ENCODE measurements at places on chromosomes 1 and 21.

GRCh38 chr1:245079021-245079609, 75.7 kb upstream of the KIF26B start:
- no peaks in the 10 kb centered on the region for H3K4me1 ChIP-seq
- peak; percentile 42 for DNase-seq
- no peaks in the 10 kb centered on the region for H3K27me3 ChIP-seq
- H3K4me3 ChIP-seq: no peak overlapping the region
- H3K36me3 ChIP-seq: peaks cover 5% of the 10 kb centered on the region

DNA sequence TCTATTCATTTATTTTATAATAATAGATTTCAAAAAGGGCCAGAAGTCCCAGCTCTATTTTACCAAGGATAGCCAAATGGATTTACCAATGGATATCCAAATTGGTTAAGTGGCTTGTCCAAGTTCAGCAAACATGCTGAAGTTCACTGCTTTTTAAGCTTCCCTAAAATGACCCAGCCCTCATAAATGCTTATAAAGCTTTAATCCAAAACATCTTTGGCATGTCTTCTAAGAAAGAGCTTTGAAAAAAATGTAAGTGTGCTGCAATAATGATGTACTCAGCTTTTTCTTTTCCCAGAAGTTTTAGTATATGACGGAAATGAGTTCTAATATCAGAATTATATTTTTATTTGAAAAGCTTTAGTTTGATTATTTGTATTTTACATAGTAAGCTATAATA, 451.5 kb upstream of the ADAMTS5 start:
- DNase-seq: no peak
- no peaks in the 10 kb centered on the region for H3K27me3 ChIP-seq
- H3K36me3 ChIP-seq: no peaks in the 10 kb centered on the region
- peaks cover 23% of the 10 kb centered on the region for H3K4me1 ChIP-seq

DNA sequence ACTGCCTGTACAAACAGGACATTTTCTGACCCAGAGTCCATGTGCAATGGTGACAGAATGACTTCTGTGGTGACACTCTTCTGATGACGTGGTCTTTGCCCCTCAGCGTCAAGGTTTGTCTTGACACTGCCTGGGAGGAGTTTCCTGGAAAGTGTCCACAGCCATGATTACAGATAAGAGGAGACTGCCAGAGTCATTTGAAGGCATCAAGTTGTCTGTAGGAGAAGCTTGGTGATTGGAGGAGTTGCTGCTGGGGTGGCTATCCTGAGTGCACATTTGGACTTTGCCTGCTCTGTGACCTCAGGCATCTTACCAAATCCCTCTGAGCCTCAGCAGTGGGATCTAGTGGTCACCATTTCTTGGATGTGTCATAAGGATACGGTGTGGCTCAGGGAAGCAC, 17.7 kb downstream of the TCHHL1 start:
- peaks cover 17% of the 10 kb centered on the region for H3K4me1 ChIP-seq
- H3K4me3 ChIP-seq: no peak overlapping the region
- DNase-seq: no peak
- H3K36me3 ChIP-seq: no peaks in the 10 kb centered on the region
- no peak overlapping the region for H3K27ac ChIP-seq
- no peaks in the 10 kb centered on the region for H3K27me3 ChIP-seq

- H3K4me1 ChIP-seq: peaks cover 6% of the 10 kb centered on the region
- H3K27ac ChIP-seq: no peak overlapping the region
- H3K4me3 ChIP-seq: no peak overlapping the region
- H3K36me3 ChIP-seq: no peaks in the 10 kb centered on the region
Measured at GRCh38 chr1:203086992-203087763, 1.4 kb upstream of the MYOG start.

- H3K4me1 ChIP-seq: peaks cover 47% of the 10 kb centered on the region
- no peak overlapping the region for H3K27ac ChIP-seq
- no peaks in the 10 kb centered on the region for H3K27me3 ChIP-seq
- DNase-seq: no peak
- no peak overlapping the region for H3K4me3 ChIP-seq
Measured at GRCh38 chr1:183327434-183328290, 90.5 kb downstream of the NMNAT2 start.

DNA sequence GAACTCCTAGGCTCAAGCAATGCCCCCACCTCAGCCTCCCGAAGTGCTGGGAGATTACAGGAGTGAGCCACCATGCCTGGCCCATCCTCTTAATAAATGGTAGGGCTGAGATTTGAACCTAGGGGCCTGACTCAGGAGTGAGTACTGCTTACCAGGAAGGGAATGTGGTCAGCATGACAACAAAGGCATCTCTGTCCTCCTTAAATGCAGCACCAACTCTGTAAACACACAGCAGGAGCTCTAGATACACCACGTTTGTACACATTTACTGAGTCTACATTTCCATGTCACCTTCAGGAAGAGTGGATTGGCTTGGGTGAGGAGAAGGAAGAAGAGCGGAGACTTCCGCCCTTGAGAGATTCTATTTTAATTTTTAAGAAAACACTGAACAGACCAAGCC, 38.5 kb downstream of the HIVEP3 start:
- H3K36me3 ChIP-seq: no peaks in the 10 kb centered on the region
- H3K27me3 ChIP-seq: no peaks in the 10 kb centered on the region
- no peak for DNase-seq
- peaks cover 17% of the 10 kb centered on the region for H3K4me1 ChIP-seq

DNA sequence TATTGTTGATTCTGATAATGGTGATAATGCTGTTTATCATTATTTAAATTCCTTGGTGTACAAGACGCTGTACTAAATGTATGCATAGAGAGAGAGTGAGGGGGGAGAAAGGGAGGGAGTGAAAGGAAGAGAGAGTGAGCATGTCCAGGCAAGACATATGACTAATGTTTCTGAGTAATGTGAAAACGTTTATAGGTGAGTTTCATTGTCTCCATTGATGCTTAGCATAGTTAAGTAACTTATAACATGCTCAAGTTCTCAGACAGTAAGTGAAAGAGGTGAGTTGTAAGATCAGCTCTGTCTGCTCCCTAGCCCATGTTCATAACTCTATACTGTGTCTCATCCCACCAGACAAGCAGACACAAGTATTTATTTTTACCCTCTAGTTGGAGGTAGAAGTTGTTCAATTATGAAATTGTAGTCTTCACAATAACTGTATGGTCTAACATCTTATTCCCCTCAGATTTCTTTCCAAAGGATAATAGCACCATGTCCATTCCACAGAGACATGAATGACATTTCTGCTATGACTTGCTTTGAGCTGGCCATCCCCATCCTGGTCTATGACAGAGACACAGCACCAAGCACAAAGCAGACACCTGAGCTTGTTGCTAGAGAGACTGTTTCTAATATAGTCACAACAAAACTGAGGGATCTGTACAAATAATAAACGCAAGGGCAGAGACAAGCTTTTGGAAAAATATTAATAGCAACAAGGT, 285.1 kb downstream of the CACNA1E start:
- no peaks in the 10 kb centered on the region for H3K27me3 ChIP-seq
- DNase-seq: no peak
- no peaks in the 10 kb centered on the region for H3K4me1 ChIP-seq
- H3K27ac ChIP-seq: no peak overlapping the region
- no peak overlapping the region for H3K4me3 ChIP-seq

DNA sequence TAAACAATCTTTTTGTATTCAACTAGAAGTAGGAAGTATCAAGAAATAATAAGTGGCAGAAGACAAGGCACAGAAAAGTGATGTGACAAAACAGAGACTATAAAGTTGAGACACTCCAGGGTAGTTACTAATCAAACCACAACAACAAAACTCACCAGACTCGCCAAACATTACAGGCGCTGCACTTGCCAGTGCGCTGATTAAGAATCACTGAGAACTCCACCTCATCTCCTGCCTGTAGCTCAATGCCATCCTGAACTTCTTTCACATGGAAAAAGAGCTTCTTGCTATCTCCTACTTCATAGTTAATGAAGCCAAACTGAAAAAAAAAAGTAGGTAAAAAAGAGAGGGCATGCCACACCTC, 2.8 kb upstream of the NRAS start:
- peaks cover 73% of the 10 kb centered on the region for H3K36me3 ChIP-seq
- DNase-seq: no peak
- no peak overlapping the region for H3K4me3 ChIP-seq
- no peak overlapping the region for H3K27ac ChIP-seq
- no peaks in the 10 kb centered on the region for H3K27me3 ChIP-seq

GRCh38 chr1:215749414-215749813, 182.3 kb downstream of the KCTD3 start:
- no peaks in the 10 kb centered on the region for H3K36me3 ChIP-seq
- no peaks in the 10 kb centered on the region for H3K27me3 ChIP-seq
- no peak for DNase-seq
- no peaks in the 10 kb centered on the region for H3K4me1 ChIP-seq
- no peak overlapping the region for H3K4me3 ChIP-seq
- no peak overlapping the region for H3K27ac ChIP-seq

- no peaks in the 10 kb centered on the region for H3K27me3 ChIP-seq
- peak overlapping the region; percentile 68 for H3K4me3 ChIP-seq
- H3K27ac ChIP-seq: no peak overlapping the region
- peaks cover 72% of the 10 kb centered on the region for H3K4me1 ChIP-seq
Measured at GRCh38 chr1:26700711-26701110, 4.9 kb downstream of the ARID1A start.

GRCh38 chr1:15852036-15852827, 4.7 kb downstream of the SPEN start:
- no peak for DNase-seq
- no peak overlapping the region for H3K27ac ChIP-seq
- H3K4me3 ChIP-seq: no peak overlapping the region
- H3K36me3 ChIP-seq: no peaks in the 10 kb centered on the region

DNA sequence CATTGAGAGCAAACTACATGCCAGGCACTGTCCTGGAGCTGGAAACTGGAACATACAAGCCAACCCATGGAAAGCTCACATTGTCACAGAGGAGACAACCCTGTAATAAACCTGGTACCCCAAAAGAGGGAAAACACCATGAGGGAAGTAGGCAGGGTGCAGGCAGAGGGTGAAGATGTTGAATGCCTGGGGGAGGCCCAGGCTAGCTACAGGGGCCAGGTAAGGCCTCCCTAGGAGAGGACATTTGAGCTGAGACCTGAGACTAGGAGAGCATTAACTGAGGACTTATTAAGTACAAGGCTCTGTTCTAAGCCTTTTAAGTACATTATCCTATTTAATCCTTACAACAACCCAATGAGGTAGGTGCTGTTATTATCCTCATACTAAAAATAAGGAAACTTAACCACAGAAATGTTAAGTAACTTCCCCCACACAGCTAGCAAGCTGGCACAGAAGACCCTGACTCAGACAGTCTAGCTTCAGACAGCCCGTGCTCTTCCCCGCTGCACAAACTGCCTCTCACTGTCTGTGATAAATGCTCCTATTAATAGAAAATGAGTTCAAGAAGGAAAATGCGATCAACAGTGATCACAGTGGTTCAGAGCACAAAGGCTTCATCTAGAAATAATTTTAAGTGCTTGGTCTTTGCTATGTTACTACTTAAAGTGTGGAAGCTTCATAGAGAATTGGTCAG, 41.8 kb downstream of the ZNF281 start:
- peaks cover 79% of the 10 kb centered on the region for H3K4me1 ChIP-seq
- H3K27me3 ChIP-seq: no peaks in the 10 kb centered on the region
- H3K27ac ChIP-seq: no peak overlapping the region
- DNase-seq: no peak
- H3K4me3 ChIP-seq: no peak overlapping the region
- H3K36me3 ChIP-seq: no peaks in the 10 kb centered on the region

GRCh38 chr21:28608646-28609045, 384.0 kb downstream of the LTN1 start:
- DNase-seq: no peak
- no peaks in the 10 kb centered on the region for H3K4me1 ChIP-seq
- H3K27ac ChIP-seq: no peak overlapping the region
- no peaks in the 10 kb centered on the region for H3K36me3 ChIP-seq
- no peak overlapping the region for H3K4me3 ChIP-seq

- no peak overlapping the region for H3K4me3 ChIP-seq
- no peak for DNase-seq
- H3K36me3 ChIP-seq: no peaks in the 10 kb centered on the region
- H3K4me1 ChIP-seq: 0 out of 2 replicates have a peak, but pooled peaks cover 10% of the 10 kb centered on the region
Measured at GRCh38 chr1:71666609-71667008, 585.8 kb upstream of the ZRANB2 start.

DNA sequence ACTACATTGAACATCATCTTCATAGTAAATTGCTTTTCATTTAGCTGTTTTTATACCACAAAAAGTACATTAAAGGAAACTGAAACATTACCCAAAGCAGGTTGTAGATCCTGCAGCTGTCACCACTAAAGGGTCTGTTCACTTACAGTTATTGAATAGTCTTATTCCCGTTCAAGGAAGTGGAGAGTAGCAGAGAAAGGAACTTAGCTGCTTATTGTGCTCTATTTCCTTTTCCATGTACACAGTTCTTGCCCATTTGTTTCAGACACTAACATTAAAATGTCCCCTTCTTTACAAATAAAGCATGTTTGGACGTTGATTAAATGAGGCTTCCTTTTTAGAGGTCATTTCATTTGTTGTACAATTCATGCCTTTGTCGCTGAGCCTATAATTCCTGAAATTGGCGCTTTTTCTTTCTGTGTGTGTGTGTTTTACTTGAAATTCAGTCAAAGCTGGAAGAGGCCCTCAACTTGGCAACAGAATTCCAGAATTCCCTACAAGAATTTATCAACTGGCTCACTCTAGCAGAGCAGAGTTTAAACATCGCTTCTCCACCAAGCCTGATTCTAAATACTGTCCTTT, 44.4 kb upstream of the BMP8A start:
- H3K4me3 ChIP-seq: no peak overlapping the region
- DNase-seq: no peak
- H3K27me3 ChIP-seq: no peaks in the 10 kb centered on the region
- no peak overlapping the region for H3K27ac ChIP-seq

GRCh38 chr1:197937892-197938291, 20.7 kb downstream of the LHX9 start:
- no peaks in the 10 kb centered on the region for H3K4me1 ChIP-seq
- no peak for DNase-seq
- H3K27me3 ChIP-seq: no peaks in the 10 kb centered on the region
- no peak overlapping the region for H3K27ac ChIP-seq

Measured in GM23338 (cell line).